ELR (cell line): ENCODE measurements at places on chromosomes 2 and 18.

DNA sequence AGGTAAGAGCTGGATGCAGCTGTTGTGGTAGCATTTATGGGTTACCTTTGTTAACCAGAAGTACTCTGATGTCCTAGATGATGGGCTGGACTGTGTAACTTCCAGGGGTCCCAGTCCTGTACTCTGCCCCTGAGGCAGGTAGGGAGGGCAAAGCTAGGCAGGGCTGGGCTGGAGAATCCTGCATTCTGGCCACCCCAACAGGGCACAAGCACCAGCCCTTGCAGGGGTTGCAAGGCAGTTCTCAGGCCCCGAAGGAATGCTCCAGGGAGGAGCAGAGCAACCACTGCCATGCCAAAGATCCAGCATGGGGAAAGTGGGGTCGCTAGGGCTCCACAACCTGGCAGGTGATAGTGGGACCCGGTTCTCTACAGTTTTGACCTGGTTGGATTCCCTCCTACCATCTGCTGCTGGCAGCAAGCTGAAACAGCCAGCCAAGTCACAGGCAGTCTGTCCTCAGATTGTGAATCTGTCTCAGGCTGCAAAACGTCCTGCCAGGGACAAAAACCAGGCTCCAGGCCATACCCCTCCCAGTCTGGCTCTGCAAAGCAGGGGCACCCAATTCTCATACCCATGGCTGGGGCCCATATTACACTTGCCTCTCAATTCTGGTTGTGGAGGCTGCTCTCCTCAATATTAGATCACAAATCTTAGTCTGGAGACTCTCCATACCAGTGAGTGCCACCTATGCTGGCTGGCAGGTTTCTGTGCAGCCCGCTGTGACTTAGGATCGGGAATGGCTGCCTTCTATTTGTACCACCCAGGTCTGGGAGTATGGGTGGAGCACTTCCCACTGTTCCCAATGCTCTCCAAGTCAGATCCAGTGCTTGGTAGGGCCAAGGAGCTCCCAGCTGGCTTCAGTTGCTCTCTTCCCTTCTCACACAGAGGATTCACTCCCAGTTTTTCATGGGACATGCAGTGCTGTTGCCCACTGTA is 61.1 kb downstream of the SMCHD1 start:
- DNase-seq: no peak

DNA sequence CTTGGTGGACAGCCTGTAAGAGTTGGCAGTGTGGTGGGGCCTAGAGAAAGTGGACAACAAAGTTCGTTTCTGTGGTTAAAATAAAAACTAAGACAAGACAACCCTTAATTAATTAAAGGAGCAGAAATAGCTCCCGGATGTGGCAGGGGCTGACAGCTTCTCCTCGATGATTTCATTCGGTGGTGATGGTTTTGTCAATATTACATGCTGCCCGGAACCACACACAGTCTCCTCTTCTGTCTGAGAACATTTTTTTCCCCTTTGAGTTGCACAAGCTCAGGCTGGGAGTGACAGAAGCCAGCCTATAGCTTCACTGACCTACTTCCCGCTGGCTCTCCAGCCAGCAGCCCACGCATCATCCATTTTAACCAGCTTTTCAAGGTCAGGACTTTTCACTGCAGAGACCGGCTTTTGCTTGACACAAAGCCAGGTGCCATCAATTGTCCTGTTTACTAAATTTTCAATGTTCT is 378.8 kb downstream of the SLC4A3 start:
- DNase-seq: no peak

DNA sequence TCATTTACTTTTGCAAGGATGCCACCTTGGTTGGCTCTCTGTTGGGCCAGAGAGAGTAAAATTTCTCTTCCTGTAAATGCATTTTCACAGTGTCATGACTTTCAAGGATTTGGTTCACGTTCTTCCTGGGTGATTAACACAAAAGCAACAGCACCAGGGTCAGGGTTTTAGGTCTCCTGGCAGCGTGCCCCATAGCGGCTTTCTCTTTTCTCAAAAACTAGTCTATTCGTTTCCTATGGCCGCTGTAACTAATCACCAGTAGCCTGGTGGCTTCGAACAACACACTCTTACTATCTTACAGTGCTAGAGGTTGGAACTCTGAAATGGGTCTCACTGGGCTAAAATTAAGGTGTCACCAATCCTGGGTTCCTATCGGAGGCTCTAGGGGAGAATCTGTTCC is 56.3 kb upstream of the ACMSD start:
- DNase-seq: no peak

- DNase-seq: peak; percentile 46
Observed at GRCh38 chr2:164371916-164372315, 249.4 kb downstream of the GRB14 start.

- no peak for DNase-seq
Observed at GRCh38 chr18:46475390-46475752, 181.6 kb downstream of the LOXHD1 start.

GRCh38 chr2:206204710-206205109 is 45.0 kb downstream of the EEF1B2 start:
- DNase-seq: no peak
